Hematopoietic multipotent progenitor cell treated with erythropoietin and hydrocortisone succinate and interleukin-3 and kit ligand, for 15 days (in vitro differentiated cells): ENCODE measurements at places on chromosomes 11 and 22.
A peak's percentile ranks its signal among the peaks of the same experiment; 100 is the strongest.

- no peak for DNase-seq
These were observed 86.2 kb downstream of the PLEKHA7 start for GRCh38 chr11:16928044-16928443.

- no peak for DNase-seq
These were observed 113.8 kb downstream of the CADM1 start for GRCh38 chr11:115390441-115390840.

DNA sequence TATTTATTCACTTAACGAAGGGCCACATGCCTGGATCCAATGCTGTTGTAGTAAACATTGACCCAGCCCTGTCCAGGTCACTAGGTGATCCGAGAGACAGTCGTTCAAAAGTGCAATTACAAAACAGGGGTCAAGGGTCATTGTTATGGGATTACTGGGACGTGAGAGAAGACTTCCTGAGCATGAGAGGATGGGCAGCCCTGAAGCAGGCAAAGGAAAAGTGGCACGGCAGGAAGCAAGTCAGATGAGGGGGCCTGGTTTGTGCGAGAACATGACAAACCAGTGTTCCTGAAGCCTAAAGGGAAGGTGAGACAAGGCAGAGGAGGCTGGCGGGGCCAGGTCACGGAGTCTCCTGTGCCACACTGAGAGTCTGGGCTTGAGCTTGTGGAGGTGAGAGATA is 15.8 kb upstream of the MMP20 start:
- DNase-seq: no peak

GRCh38 chr11:96229354-96229977 is 113.5 kb downstream of the MAML2 start:
- DNase-seq: no peak

DNA sequence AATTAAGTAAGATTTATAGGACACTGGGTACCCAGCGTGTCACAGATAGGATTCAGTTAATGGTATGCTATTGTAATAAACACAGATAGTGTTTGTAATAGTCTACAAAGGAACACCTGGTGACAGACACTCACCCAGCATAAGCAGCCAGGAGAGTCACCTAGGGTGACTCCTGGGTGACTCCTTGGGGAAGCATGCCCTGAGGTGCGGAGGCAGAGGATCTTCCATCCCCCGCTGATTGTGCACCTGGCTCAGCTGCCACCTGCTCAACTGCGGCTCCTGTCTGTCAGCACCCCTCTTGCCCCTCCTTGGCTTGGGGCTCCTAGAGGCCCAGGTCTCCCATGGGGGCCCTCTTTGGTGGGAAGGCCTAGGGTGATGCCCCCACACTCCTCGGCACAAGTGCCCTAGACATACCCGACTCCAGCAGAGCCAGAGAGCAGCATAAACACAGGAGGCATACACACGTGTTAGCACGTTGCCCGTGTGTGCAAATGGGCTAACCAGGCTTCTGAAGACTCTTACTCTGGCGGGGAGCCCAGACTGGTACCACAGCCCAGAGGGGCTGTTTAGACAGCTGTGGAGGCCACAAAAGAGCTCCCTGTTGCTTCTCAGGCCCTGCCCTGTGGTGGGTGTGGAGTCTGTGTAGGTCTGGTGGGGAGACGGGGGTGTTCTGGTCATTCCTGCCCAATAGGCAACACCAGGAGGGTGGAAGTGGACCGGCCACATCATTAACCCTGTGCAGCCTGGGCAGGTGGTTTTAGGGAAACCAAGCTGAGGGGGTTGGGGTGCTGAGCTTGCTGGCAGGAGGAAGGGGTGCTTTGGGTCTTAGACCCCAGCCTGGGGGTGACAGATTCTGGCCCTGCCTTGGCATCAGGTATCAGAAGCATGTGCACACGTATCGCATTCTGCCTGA is 3.0 kb downstream of the INPPL1 start:
- no peak for DNase-seq

- DNase-seq: no peak
These were observed 65.5 kb downstream of the BCR start for GRCh38 chr22:23245799-23246136.

GRCh38 chr11:33448461-33449130 is 191.4 kb downstream of the HIPK3 start:
- DNase-seq: no peak

DNA sequence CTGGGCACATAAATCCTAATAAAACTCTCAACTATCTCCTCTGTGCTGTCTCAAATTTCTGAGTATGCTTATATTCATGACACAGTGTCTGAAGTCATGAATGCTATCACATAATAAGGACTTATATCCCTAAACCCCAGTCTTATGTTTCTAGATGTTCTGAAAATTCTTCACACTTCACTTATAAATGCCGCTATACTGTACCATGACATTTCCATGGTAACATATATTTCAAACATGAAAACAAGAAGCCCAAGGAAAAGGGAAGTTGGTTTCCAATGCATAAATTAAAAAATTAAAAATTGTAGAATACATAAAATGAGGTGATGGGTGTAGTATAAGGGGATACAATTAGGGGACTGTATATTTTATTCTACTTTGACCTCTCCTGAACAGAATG is 11.7 kb downstream of the GVQW3 start:
- DNase-seq: no peak

DNA sequence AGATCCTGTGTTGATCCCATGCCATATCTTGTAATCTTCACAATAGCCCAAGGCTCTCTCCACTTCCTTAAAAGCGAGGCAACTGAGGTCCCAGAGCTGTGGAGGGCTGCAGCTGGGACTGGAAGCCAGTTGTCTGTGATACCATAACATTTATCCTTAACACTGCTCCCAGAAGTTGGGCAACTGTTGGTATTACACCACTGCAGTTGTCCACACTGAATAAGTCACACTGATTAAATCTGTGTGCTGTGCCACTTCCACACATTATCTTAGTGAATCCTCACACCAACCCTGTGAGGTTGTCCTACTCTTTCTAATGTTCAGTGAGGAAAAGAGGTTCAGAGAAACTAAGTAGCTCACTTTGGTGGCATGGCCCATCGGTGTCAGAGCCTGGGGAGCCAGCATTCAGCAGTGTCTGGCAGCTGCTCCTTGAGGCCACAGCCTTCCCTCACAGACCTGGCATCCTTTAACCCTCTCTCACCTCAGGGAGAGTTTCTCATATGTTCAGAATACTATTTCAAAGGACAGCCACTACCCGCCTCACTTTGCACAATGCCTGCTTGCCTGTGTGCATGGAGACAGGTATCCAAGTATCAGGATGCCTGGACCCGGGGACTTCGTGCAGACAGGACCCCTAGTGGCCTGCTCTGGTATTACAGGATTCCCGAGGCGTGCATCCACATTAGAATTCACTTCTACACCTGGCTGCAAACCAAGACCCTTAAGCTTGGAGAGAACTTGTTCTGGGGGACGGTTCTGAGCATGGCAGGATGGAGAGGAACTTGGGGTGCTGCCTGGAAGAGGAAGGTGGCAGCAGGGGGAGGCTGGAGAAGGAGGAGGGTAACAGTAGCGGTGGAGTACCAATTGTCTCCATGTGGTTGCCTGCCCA is 221.9 kb upstream of the TBCEL start:
- peak; percentile 53 for DNase-seq

DNA sequence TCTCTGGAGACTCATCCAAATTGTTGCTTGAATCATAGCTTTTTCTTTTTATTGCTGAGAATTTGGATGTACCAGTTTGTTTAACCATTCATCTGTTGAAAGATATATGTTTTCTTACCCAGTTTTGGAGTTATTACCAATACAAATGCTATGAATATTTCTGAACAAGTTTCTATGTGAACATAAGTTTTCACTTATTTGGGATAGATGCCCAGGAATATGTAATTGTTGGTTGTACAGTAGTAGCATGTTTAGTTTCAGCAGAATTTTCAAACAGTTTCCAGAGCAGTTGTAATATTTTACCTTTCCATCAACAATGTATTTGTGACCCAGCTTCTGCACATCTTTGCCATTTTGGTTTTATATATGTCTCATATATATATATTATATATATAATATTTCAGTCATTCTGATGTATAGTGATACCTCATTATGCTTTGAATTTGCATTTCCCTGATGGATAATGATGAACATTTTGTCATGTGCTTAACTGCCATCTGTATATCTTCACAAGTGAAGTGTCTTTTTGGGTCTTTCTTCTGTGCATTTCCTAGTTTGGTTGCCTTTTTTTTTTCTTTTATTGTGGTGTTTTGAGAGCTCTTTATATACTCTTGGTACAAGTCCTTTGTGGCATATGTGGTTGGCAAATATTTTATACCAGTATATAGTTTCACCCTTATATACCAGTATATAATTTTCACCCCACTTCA is 118.8 kb downstream of the LUZP2 start:
- DNase-seq: no peak

- no peak for DNase-seq
These were observed 22.5 kb upstream of the ALG8 start for GRCh38 chr11:78161962-78162371.

DNA sequence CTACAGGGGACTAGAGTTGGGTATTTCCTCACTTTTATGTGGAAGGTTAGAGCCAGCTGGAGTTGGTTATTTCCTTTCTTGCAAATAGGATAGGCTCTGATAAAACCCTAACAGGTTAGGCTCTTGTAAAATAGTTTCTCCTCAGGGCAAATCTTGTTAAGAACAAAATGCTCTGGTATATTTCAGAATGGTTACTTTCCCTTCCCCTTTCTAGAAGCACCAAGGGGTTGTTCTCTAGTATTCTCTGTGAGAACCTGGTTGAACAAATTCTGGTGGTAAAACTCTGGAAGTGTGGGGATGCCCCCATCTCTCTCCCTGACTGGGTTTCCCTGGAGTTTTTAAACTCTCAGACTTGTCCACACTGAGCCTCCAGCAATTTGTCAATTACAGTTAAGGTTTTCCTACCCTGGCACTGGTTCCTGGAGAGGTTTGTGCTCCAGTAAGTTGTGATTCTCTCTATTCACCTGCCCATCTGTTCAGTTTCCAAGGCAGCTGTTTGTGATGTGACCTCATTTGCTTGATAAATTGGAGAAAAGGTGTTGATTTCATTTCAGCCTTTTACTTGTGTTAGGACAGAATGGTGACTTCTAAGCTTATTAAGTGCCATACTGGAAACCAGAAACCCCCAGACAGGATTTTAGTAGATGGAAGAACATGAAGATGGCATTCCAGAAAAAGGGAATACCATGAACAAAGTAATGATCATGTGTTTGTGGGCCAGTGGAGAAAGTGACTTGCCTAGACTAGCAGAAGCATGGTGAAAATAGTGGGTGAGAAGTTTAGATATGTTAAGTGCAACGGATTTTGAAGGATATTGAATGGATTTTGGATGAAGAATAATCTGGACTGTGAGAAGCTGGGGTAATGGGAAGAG is 64.6 kb downstream of the EXT2 start:
- DNase-seq: no peak

- no peak for DNase-seq
These were observed 15.3 kb downstream of the P2RX3 start for GRCh38 chr11:57353446-57353845.

GRCh38 chr11:29962243-29962642 is 54.6 kb downstream of the KCNA4 start:
- DNase-seq: no peak

DNA sequence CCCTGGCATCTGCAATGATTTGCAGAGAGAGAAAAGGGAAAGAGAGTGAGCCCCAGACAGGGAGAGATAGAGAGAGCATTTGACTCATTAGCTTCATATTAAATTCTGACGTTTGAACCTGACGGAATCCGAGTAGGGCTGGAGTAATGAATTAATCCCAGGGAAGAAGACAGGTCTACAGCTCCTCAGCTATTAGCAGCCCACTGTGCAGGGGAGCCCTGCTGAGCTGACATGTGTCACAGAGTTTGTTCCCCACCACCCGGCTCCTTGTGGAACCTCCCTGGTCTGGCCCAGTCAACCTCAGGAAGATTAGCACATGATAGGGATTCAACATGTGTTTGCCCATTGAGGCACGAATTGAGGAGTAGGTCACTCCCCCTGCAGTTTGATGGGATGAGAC is 404.0 kb downstream of the BUD13 start:
- DNase-seq: no peak

DNA sequence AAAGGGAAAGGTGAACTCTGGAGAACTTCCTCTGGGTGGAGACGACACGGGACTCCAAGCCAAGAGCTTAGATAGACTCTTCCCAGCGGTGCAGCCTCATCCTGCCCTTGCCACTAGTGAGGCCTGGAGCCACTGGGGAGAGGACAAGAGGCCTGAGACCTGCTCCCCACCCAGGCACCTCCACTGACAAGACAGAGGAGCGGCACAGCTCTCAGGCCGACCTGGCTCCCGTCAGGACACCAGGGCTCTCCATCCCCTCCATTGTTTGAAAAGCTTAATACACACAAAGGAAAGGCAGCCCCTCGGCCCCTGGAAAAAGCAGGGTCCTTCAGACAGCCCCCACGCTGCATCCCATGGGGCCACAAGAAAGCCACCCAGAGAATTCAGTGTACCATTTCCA is 29.6 kb downstream of the POLDIP3 start:
- no peak for DNase-seq

GRCh38 chr22:19758896-19759426 is 1.6 kb upstream of the TBX1 start:
- DNase-seq: no peak

- DNase-seq: no peak
These were observed 135.2 kb downstream of the WNT11 start for GRCh38 chr11:76071090-76071489.

DNA sequence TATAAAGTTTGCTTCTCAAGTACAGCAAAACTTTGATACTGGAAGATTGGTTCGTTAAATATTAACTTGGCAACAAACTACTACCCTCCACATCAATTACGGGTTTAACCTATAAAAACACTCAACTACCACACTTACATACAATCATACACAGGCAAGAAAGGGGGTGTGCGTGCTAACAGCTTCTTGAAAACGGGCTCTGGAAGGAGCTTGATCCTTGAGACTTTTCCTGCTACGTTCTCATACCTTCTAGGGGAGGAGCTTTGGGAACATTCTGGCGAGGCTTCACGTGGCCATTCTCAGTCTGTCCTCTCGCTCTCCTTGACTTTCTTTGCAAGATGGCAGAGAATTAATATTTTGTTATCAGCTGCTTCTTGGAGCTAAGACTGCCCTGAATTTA is 6.8 kb upstream of the ESAM start:
- DNase-seq: no peak

GRCh38 chr11:9947231-9947864 is 283.5 kb downstream of the SWAP70 start:
- DNase-seq: no peak

DNA sequence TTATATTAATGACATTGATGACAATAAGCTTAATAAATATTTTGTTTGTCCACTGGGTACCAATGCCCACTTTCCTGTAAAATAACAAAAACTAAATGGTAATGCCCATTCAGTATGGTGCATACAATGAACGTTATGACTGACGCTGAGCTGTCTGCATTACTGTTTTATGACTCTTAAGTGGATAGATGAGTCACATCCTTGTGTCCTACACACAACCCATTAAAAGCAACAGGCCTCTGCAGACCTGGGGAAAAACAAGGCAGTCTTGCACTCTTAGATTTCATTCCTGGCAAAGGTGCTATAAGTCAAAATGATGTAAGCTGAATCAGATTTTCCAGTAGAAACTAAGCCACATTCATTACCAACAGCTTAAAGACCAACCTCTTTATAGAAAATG is 176.3 kb upstream of the TMEM45B start:
- no peak for DNase-seq

GRCh38 chr22:46336119-46337078 is 885 bp downstream of the TRMU start:
- DNase-seq: no peak
